NCI-H1694 (cell line): ENCODE measurements at places on chromosomes 2 and 18.

- no peak for DNase-seq
Observed at GRCh38 chr18:5710235-5710634, 166.4 kb upstream of the EPB41L3 start.

DNA sequence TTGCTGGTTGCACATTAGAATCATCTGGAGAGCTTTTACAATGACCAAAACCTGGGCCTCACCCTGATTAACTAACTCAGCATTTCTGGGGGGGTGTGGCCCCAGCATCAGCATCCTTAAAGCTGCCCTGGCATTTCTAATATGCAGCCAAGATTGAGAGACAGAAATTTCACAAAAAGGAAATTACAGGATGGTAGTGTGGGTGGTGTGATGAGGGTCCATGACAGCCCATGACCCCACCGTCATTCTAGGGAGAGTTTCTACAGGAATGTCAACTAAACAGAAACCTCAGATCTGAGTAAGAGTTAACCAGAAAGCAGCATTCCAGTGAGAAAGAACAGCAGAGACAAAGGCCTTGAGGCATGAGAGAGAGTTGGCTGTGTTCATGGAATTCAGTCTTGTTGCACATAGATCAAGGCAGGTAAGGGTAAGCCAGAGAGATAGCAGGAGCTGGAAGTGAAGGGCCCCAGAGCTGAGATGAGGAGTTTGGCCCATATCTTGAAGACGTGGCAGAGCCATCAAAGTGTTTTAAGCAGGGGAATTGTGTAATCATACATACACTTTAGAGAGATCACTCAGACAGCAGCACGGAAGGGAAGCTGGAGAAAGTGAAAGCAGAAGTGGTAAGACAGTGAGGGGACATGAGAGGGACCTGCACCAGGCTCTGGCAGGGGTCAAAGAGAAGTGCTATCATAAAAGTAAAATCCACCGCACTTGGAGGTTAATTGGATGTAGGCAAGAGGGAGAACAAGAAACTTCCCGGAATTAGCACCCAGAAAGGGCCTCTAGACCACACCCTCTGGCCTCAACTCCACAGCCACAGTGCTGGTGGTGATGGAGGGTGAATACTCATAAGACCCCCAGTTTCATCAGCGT is 7.8 kb upstream of the TRABD2A start:
- DNase-seq: no peak

DNA sequence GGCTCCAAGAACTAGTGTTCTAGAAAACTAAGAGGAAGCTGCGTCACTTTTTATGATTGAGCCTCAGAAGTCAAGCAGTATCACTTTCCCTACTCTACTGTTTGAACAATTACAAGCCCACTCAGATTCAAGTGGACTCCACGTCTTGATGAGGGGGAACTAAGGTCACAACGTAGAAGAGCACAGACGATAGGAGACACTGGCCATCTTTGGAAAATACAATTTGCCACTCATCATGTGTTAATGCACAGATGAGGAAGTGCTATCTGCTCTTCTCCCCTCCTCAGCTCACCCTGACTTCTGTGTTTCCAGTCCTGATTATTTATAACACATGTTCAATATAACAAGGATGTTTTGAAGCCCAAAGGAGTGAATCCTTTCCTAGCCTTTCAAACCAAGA is 76.1 kb upstream of the CYP1B1 start:
- DNase-seq: no peak

- DNase-seq: no peak
Observed at GRCh38 chr2:205730191-205730590, 47.9 kb downstream of the NRP2 start.

GRCh38 chr2:174694920-174695319 is 69.4 kb downstream of the CHRNA1 start:
- no peak for DNase-seq

DNA sequence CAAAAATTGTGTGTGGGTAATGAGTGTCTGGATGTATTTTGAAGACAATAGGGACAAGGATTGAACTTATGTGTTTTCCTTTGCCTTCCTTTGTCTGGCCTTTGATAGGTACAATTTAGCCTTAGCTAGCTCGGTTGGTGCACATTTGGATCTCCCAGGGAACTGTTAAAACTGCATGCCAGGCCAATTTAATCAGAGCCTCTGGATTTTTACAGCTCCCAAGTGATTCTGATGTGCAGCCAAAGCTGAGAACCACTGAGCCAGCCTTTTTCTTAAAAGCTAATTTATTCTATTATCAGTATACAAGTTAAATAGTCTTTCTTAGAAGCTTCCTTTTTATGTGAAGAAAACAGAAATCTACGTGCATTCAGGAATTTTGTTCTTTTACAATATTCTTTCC is 25.0 kb downstream of the PLEK start:
- no peak for DNase-seq

DNA sequence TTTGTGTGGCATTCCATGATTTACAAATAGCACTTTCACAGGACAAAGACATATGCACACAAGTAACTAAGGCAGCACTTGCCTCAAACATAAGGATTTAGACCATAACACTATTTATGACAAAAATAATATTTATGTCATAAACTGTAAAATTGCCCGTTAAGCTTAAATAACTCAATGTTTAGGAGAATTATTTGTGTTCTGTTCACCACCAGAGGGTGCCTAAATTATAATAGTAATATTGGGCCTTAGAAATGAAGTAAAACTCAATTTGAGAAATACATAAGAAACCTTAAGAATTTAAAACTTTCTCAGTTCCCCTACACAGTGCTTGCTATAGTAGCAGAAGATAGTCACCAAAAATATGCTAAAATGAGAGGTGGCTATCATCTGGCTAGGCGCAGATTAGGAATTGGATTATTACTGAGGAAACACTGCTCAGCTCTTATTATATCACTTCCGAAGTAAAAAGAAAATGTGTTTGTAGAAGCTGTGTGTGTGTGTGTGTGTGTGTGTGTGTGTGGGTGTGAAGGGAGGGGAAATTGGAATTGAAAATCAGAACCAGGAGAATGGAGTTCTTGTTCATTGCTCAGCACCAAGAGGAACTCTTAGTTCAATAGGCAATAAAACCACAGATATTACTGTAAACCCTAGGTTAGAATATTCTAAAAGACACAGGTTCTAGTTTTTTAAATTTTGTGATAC is 4.9 kb upstream of the CHN1 start:
- DNase-seq: no peak

GRCh38 chr2:120262761-120263428 is 10.2 kb downstream of the RALB start:
- no peak for DNase-seq

DNA sequence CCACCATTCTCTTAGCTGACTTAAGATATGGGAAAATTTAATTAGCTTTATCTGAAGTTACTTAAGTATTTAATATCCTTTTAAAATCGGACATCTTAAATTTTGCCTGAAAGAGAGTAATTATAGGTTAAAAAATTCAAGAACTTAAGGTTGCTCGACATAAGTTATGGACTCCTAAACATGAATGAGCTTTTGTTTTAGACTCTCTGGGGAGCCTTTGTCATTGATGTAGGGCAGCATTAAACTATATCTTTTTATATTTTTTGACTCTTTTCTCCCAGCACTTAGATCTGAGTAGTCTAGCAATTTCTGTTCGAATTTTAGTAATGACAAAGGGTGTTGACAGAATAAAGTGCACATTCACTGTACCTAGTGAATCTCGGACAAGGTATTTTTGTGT is 4.7 kb downstream of the PHLPP1 start:
- DNase-seq: no peak

DNA sequence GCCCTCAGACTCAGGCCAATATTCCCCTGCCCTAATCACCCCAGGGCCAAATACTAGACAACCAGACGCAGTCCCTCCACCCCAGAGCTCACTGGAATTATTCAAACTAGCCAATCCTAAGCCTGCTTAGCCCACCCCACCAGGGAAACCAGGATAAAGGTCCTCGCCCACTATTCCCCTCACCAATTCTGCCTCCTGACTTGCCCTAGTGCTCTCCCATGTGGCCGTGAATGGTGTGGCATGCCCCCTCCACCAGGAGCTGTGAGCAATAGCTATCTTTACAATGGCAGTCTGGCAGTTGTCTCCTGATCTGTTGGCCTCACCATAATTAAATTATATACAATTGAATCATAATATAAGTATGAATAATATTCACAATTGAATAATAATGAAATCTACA is 42.3 kb downstream of the FAM124B start:
- DNase-seq: no peak

DNA sequence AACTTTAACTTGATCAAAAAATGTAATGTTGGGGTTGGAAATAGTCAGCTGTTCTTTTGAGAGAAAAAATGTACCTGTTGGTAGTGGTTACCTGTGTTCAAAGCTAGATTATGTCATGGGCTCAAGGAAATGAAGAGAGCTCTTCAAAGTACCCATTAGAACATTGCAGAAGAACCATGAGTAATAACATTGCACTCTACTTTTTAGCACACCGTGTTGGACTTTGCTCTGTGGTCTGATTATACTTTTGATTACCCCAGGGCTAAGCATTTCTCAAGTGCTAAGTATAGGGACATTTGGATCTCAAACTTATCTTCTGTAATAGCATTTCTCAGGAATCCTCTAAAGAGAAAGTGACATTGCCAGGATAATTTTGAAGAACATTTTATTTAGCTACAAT is 1122.8 kb upstream of the CELF4 start:
- DNase-seq: no peak

DNA sequence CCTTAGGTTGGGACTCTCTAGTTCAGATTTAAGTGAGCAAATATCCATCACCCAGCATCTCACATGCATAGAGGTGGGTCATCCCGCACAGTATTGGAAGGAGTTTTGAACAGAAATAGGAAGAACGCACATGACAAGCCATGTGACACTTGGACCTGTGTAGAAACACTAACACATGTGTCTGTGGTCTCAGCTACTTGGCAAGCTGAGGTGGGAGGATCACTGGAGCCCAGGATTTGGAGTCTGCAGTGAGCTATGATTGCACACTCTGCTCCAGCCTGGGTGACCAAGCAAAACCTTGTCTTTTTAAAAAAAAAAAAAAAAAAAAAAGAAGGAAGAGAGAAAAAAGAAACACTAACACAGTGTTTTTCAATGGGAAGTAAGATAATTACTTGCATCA is 5.4 kb upstream of the MTCL1 start:
- no peak for DNase-seq

DNA sequence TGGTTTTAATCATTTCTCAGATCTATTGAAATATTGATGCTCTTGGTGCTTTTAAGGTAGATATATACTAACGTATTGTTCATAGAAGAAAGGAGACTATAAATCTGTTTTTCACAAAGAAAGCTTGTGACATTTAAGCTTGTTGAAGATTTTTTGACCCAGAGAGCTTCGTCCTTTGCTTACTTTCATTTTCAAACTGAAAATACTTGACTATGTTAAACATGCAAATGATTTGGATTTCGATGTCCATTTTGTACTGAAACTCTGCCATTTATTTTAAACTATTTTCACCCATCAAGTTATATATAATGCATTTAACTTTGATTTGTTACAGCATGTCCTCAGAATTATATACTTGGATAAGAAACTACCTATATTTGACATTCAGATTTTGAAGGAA is 85.2 kb downstream of the SLC4A10 start:
- no peak for DNase-seq

GRCh38 chr2:137221797-137222492 is 456.6 kb downstream of the THSD7B start:
- no peak for DNase-seq

DNA sequence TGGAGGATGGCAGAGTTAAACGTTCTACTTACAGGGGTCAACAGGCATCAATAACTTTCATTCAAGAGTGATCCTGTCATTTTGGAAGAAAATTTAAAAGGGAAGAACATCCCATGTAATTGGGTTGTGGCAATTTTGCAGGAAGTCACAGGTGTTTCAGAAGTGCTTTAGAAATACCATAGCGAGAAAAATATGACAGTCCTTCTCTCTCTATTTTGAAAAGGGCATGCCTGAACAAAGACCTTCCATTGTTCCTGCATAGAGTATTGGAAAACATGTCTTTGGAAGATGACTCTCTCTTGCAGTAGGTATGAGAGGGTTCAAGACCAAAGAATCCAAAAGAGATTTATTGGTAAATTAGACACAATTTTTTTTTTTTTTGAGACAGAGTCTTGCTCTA is 81.8 kb upstream of the SERTAD2 start:
- DNase-seq: no peak

DNA sequence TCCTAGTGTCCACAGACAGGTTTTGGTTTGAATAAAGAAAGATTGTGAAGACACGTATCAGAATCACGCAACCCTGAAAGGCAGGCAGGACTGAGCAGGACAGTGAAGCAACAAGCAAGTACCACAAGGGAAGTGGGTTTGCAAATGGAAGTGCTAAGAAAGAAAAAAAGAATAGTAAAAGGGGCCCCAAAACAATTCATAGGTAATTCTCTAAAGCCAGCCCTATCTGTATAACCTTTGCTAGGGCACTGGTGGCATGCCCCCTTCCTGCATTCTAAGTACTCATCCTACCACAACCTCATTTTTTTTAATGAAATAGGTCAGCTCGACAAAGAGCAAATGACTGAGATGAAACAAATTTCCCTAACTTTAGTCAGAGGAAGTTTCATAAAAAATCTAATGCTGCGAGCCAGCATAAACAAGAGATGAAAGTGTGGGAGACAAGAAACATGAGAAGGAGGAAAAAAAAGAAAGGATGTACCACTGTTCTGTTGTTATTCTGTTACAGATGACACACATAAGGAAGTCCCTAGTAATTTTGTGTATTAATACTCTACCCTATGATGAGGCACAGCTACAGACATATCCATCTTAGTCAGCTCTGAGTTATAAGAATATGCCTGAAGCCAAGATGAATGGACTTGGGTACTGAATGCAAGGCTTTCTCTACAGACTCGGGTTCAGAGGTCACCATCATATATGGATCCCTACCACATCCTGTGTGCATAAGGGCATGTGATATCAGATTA is 32.2 kb downstream of the IKZF2 start:
- DNase-seq: no peak

GRCh38 chr2:228039752-228040534 is 141.5 kb downstream of the SPHKAP start:
- peak; percentile 20 for DNase-seq
